Stimulated activated CD4-positive, alpha-beta T cell treated with anti-CD3 and anti-CD28 coated beads, TNF-alpha, amount 100 ng/mL, for 24 hours (primary cell): ENCODE measurements at places on chromosomes 1 and 21.

- no peak for DNase-seq
Measured at GRCh38 chr1:17108786-17109185, 10.5 kb downstream of the PADI2 start.

DNA sequence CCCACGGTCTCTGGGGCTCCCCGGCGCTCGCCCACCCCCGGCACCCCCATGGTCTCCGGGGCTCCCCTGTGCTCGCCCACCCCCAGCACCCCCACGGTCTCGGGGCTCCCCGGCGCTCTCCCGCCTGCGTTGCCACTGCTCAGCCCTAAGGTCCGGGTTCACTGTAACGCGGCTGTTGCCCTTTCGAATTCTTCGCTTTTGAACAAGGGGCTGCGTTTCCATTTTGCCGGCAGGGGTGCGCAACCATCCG, 5.2 kb upstream of the FTCD start:
- no peak for DNase-seq

- no peak for DNase-seq
Measured at GRCh38 chr1:17776426-17776825, 21.3 kb downstream of the ACTL8 start.

GRCh38 chr1:59504276-59504675, 207.4 kb downstream of the FGGY start:
- DNase-seq: no peak

- DNase-seq: no peak
Measured at GRCh38 chr1:78553859-78554258, 63.1 kb downstream of the PTGFR start.

GRCh38 chr1:150387200-150387599, 23.3 kb downstream of the RPRD2 start:
- no peak for DNase-seq

DNA sequence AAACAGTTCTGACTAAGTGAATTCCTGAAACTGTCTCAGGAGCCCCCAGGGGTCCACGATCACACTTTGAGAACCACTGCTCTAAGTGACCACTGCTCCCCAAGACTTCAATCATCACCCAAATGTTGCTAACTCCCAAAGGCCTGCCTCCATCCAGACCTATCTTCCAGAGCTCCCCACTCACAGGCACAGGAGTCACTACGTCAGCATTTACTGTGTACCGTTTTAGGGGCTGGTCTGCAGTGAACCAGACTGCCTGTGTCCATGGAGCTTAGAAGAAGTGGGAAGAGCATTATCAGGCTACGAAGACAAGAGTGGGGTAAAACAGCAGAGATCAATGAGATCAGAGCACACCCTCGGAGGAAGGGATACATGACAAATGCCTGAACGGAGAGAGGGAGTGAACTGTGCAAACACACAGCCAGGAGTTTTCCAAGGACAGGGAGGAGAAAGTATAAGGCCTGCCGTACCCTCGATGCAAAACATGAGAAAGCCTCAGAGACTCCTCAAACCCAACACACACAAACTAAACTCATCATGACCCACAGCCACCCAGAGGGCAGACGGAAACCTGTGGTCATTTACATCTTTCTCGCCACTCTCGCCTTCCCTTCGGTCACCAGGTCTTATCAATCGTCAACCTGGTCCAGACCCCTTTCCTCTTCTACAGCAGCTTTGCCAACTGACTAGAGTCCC, 10.1 kb downstream of the GNB1 start:
- DNase-seq: no peak

DNA sequence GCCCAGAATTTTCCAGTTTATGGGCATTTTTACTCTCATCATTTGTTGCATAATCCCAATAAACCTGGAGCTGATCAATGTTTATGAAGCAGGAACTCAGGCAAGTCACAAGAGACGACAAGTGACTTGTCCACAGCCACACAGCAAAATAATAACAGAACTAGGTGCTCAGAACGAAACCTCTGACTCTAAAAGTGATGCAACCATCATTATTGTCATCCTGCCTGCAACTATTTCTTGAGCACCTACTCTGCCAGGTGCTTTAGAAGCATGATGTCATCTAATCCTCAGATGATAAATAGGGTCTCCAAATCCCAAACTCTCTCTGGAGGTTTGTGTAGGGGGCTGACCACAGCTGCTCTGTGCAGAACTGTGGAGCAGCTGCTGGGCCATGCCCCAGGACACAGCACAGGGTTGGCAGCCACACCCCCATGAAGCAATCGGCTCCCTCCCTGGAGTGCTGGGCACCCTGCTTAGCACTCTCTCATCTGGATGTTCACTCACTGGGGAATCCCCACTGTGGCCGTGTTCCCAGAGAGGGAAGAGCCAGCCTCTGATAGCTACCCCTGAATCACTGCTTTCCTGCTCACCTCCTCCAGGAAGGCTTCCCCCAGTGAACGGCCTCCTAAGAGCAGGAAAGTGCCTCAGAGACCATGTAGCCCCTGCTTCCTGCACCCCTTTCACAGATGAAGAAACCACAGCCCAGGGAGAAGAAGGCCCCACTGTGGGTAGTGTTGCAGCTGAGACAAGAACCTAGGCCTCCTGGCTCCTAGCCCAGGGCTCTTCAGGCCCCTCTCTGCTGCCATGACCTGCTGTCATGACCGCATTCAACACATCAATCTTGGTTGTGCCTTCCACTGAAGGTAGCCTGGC, 2.1 kb downstream of the TTC22 start:
- peak; percentile 15 for DNase-seq

DNA sequence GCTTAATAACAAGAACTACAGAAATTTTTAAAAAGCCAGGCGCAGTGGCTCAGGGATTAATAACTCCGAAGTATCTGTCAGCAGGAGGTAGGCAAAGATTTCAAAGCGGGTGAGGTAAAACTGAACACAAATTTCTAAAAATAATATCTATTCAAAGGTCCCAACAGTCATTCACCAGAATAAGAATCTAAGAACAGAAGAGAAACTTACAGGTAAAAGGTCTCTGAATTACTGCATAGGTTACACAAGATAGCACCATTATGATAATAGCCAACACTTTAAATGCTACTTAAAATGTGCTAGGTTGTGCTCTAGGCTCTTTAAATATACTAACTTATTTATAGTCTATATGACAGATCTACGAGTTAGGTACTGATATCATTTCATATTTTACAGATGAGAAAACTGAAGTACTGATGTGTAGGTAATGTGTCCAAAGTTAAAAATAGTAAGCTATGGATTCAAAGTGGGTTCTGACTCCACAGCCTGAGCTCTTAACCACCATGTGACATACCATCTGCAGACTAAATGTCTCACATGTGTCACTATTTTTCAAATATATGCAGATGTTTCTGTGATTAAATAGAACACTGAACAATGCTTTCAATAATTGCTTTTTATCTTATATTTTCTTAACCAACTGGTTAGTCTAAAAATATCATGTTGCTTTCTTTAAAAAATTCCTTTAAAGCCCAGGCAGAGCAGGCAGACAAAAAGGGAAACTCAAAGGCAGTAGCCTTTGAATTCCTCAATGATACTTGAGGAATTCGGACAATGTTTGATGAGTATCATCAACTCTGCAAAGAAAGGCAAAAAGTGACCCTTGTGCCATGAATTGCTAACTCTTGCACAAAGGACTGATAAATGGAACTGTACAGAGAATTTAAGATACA, 80.5 kb upstream of the TTC39A start:
- no peak for DNase-seq

- no peak for DNase-seq
Measured at GRCh38 chr1:44946725-44947062, 39.7 kb downstream of the EIF2B3 start.

- DNase-seq: no peak
Measured at GRCh38 chr1:51070011-51070410, 32.0 kb upstream of the C1orf185 start.

- DNase-seq: no peak
Measured at GRCh38 chr1:112344754-112345423, 51.1 kb upstream of the CTTNBP2NL start.

GRCh38 chr1:89954401-89954800, 40.5 kb upstream of the ZNF326 start:
- no peak for DNase-seq

- DNase-seq: no peak
Measured at GRCh38 chr1:22810378-22810777, 99.7 kb downstream of the EPHB2 start.

GRCh38 chr1:41379738-41380130, 18.5 kb downstream of the FOXO6 start:
- DNase-seq: no peak

DNA sequence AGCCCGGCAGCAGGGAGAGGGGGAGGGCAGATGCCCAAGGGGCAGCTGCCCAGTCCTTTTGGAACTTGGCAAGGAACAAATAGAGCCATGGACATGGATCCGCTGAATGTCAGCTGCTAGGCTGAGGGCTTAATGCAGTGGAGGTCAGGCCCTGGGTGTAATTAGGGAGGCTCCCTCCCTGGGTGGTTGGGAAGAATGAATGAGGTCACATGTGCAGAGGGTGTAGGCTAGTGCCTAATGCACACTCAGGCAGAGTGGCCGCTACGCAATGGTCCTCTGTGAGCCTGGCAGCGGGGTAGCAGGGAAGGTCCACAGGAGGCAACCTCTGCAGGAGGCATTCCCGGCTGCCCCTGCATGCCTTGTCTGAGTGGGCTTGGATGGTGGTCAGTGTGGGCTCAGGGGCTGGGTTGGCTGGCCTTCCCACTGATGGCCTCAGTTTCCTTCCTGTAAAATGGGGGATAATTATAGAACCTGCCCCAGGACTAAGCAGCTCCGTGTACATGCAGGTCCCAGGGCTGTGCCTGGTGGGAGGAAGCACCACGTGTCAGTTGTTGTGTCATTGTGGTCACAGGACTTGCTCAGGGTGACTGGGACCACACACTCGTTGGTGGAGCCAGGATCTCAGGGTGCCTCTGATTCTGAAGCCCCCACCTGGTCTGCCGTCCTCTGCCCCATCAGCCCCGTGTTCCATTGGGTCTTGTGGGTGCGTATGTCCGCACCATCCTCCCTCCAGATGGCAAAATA, 81.6 kb upstream of the ACTL8 start:
- DNase-seq: no peak

GRCh38 chr1:16886860-16887605, 8.7 kb upstream of the RNU1-2 start:
- no peak for DNase-seq

DNA sequence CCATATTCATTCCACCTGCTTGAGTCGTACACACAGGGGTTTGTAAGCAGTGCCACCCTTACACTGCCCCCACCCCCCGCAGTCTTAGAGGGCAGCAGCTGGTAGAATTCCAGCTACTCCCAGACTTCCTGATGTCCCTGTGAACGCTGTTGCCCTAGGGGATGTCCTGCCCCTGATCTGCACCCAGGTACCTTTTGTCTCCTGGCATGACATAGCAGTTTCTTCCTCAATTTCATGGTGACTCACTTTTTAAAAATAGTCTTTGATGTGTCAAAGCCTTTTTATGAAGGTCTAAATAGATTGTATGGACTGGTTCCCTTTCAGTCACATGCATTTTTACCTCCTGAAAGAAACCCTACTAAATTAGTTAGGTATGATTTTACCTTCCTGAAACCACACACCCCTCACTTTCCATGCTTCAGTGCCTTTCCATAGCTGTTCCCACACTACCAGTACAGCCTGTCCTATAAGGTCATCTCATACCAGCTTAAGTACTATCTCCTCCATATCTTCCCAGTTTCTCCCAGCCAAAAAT, 76.4 kb downstream of the ST3GAL3 start:
- no peak for DNase-seq

GRCh38 chr1:186155594-186155993, 219.5 kb downstream of the TPR start:
- DNase-seq: no peak

GRCh38 chr1:68168545-68169171, 63.7 kb downstream of the WLS start:
- no peak for DNase-seq

DNA sequence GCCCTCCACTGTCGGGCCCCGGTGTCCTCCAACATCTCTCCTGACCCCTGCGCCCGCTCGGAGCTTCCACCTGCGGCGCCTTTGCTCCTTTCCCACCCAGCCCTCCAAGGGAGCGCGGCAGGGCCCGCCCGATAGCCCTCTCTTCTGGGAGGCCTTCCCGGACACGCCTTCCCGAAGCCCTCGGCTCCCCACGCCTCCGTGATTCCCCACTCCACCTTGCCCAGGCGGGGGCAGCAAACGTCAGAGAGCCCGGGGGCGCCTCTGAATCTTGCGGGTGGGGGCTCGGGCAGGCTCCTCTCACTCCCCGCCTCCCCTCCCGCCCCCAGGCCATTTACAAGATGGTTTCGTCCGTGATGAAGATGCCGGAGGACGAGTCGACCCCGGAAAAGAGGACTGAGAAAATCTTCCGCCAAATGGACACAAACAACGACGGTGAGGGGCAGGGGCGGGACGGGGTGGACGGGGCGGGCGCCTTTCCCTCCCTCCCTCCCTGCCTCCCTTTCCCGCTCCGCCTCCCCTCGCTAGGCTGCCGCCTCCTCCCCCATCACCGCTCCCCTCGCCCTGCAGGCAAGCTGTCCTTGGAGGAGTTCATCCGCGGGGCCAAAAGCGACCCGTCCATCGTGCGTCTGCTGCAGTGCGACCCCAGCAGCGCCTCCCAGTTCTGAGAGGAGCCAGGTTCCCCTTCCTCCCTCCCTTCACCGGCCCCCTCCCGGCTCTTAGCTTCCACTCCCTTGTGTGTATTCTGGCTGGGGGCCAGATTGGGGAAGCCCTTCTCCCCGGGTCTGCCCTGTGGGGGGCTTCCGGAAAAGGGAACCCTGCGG, 7.1 kb downstream of the HPCA start:
- no peak for DNase-seq

GRCh38 chr1:31390071-31390470, 17.2 kb upstream of the FABP3 start:
- no peak for DNase-seq

GRCh38 chr1:182111496-182111895, 50.0 kb upstream of the ZNF648 start:
- no peak for DNase-seq

DNA sequence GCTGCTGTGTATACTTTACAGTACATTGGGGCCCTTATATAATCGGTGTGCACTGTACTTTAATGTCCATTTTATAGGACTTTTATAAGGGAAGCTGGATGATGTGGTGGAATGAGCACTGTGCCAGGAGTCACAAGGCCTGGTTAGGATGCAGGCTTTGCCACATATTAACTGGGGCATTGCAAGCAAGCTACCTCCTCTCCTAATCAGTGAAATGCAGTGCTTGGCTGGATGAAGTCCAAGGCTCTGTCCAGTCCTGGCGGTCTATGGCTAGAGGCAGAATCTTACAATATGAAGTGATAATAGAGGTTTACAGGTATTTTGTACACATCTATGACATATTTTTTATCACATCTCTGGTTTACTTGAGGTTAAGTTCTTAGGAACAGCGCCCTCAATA, 1.7 kb upstream of the PKP1 start:
- no peak for DNase-seq
